ENCODE measurements at places on chromosomes 12 and 14.

- DNase-seq: no peak
Observed at GRCh38 chr12:89873745-89874144, 165.1 kb upstream of the ATP2B1 start.

DNA sequence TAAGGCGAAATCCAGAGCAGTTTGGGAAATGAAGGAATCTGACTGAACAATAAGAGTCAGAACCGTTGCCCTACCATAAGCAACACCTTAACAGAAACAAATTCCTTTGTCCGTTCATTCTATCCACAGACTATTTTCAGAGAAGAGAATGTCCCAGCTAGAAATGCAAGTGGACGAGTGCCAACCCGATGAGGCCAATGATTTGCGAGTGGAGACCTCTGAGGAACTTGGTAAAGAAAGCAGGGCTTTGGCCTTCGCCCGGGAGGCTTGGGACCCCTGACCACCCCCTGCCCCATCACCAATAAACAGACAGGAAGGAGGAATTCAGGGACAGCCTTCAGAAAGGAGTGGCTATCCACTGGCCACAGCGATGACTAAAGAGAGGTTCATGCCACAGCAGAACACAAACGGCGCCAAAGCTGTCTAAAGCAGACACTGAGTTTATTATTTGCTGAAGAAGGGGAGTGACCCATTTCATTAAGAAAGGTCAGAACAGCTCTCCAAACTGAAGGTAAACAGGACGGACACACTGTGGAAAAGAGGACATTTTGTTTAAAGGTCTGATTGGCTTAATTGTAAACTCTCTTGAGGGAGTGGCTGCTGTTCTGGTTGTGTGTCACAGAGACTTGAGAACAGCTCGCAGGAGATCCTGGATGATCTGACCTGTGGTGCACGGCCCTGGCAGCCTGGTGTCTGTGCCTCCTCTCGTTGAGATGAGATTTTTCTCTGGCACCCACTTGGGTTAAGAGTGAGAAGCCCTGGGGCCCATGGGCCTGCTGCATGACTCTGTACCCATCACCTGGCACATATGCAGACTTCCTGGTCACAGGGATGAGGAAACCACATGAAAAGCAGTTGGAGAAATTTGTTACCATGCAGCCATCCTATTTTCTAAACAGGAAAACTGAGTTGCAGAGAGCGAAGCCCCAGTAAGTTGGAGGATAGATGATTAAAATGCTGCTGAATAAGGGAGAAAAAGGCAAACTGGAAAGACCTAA lies 142.0 kb upstream of the PZP start:
- no peak for DNase-seq

- no peak for DNase-seq
Observed at GRCh38 chr12:112340230-112340629, 42.0 kb downstream of the HECTD4 start.

GRCh38 chr12:24011927-24012507 lies 62.5 kb upstream of the SOX5 start:
- no peak for DNase-seq

DNA sequence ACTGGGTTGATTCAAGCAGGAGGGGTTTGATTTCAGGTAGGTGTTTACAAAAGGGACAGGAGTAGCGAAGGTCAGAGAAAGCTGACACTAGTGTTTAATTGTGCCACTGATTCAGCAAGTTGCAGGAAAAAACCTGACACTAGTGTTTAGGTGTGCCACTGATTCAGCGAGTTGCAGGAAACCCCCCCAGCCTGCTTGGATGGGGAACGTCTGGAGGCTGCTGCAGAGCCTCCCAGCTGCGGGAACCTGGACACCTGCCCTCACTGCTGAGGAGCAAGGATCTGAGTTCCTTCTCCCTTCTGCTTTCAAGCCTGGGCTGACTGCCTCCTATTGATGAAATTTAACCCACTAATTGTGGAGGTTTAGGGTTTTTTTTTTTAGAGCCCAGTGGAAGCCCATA lies 84.2 kb downstream of the AVPR1A start:
- no peak for DNase-seq

DNA sequence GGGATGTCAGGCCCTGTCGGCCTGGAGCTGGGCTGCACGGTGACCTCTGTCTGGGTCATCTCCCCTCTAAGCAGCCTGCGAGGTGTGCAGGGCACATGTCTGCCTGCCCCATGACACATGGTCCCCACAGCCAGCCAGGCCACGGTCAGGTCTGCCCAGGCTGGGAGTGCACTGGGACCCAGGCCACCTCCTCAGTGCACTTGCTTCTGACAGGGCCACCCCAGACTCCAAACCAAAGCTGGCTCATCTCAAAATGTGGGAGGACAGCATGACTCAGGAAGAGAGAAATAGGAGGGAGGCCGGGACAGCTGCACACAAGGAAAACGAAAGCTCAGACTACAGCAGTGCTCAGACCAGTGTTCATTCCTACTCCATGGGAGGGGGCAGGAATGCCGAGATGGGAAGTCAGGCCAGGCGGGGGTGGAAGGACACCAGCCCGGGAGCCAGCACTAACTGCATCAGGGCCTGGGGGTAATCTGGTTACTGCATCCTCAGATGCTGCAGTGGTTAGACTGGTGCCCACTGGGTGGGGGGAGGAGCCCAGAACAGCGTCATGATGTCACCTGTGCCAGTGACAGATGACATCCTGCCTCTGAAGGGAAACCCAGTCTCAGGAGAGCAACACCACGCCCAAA lies 4.0 kb downstream of the P2RX2 start:
- DNase-seq: no peak

DNA sequence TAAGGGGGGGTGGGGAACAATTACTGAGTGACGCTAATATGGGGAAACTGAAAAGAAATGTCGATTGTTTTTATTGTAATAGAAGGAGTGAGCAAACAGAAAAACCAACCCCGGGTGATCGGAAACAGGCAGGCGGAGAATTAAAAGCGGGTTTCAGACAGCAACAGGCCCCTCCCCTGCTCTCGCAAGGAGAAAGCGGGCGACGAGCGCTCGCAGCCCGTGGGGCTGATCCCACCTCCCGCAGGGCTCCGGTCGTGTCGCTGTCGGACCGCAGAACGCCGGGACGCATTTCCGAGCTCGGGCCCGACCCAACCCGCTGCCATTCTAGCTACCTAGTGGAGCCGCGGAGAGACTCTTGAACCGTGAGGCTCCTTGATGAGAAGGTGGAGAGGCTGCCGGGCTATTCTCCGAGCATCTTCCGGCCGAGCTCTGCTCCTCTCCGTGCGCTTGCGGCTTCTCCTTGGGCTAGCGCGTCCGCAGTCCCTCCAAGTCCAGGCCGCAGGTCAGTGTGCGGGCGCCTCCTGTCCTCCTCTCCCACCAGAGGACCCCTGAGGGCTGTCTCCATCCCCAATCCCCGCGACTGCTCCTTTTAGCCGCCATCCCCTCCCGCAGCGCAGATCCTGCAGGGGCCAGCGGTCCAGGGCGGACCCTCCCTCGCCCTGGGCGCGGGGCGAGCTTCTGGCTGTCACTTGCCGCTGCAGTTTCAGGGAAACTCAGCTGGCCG lies 4.1 kb upstream of the PAX9 start:
- DNase-seq: no peak

- DNase-seq: no peak
Observed at GRCh38 chr14:72576258-72576657, 317.6 kb downstream of the DPF3 start.

DNA sequence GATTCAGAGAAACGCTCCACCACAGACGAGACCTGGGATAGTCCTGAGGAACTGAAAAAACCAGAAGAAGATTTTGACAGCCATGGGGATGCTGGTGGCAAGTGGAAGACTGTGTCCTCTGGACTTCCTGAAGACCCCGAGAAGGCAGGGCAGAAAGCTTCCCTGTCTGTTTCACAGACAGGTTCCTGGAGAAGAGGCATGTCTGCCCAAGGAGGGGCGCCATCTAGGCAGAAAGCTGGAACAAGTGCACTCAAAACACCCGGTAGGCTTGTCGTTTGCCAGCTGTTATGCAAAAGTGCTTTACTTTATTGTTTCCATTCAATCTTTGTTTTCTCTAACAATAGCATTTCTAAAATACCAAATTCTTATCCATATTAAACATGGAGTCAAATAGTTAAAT lies 287.3 kb downstream of the NAV3 start:
- no peak for DNase-seq

GRCh38 chr14:32710731-32711680 lies 227.7 kb upstream of the NPAS3 start:
- no peak for DNase-seq

DNA sequence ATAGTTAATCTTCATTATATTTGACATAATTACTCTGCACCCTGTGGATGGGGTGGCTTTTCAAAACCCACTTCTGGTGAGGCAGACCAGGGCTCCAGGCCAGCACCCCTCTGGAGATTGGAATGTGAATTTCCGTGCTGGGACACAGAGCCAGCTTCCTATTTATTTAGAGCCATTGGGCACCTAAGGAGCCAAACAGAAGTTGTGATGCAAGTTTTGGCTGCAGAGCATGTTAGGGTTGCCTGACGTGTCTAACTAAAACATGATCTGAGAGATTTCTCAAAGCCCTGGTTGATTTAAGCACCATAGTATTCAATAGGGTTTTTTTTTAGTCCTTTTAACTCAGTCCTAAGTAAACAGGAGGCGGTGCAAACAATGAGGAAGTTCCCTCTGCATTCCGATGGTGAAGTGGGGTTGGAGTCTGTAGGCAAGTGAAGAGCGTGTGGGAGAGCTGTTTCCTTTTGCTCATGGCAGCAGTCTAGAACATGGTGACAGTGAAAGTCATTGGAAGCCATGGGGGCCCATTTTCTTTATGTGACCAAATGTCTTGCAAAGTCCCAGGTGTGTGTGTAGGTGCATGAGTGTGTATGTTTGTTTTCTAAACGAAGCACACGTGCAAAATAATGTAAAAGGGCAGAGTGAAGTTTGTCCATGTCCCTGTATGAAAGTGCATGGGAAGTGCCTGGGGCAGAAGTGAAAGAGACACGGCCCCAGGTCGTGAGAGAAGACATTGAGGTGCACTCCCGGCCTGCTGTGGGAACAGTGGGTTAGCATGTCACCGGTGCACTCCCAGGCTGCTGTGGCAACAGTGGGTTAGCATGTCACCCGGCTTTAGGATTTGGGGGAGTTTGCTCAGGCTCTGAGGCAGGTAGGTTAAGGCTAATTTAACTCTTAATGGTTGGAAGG lies 117.7 kb downstream of the PRKCH start:
- DNase-seq: peak; percentile 42

DNA sequence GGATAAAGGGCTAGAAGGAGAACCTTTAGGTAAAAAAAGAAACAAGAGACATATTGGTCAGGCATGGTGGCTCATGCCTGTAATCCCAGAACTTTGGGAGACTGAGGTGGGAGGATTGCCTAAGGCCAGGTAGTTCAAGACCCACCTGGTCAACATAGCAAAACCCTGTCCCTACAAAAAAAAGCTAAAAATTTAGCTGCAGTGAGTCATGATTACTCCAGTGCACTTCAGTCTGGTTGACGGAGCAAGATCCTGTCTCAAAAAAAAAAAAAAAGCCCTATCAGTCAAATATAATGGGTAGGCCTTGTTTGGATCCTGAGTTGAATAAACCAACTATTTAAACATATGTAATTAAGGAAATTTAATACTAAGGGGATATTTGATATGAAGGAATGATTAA lies 54.2 kb downstream of the PPP1R36 start:
- no peak for DNase-seq

DNA sequence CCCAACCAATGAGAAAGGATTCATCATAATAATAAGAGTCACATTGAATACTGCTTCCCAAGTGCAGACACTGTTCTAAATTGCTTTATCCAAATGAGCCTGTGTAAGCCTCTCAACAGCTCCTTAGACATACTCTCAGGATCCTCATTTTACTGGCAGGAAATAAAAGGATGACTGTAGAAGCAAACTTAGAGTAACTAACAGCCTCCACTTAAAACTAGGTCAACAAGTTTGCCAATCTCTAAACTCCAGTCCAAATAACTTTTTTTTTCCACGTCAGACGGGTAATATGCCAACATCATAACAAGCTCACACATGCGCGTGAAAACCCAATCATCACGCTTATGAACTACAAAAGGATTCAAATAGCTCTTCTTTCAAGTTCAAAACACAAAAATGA lies 15.3 kb upstream of the DPF3 start:
- DNase-seq: no peak

DNA sequence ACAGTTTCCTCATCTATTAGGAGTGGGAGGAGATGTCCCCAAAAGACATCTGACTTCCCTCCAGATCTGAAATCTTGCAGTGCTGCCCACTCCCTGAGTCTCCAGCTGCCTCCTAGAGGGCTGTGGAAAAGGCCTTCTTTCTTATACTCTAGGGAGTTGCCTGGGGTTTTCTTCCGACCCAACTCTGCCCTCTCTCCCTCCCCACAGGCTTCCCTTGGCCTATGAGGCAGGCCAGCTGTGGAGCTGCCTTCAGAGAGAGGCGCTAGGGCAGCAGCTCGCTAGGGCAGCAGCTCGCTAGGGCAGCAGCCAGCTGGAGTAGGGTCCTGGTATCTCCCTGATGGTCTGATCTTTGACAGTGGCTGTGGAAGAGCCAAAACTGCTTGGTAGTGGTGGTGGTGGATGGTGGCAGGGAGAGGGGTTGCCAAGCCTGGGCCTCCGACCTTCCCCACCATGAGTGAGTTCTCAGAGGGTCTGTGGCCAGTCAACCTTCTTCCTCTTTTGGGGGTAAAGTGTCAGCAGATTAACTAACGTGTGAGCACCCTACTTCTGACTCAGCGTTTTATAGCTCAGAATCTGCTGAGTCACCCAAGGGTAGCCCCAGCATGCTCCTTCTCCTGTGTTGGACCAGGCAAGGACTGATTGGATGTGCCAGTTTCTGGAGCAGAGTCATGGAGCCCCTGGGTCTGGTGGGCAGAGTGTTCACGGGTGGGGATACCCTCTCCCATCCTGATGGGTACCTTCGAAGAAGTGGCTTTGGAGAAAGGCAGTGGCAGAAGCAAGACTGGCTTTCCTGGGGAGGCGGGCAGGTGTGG lies 2.3 kb downstream of the SLC48A1 start:
- no peak for DNase-seq

DNA sequence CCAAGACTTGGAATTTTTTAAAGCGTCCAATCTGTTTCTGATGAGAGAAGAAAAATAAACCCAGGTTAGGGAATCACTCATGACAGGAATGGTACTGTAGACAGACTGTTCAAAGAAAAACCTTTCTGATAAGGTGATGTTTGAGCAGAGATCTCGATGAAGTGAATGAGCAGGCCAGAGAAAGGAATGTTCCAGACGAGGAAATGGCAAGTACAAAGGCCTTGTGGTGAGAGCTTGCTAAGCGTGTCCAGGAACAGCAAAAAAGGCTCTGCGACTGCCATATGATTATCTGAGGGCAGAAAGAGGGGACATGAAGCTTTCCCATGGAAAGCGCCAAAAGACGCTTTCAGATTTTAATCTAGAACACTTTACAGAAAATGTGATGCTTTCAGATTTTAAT lies 458.4 kb upstream of the SOX5 start:
- no peak for DNase-seq

DNA sequence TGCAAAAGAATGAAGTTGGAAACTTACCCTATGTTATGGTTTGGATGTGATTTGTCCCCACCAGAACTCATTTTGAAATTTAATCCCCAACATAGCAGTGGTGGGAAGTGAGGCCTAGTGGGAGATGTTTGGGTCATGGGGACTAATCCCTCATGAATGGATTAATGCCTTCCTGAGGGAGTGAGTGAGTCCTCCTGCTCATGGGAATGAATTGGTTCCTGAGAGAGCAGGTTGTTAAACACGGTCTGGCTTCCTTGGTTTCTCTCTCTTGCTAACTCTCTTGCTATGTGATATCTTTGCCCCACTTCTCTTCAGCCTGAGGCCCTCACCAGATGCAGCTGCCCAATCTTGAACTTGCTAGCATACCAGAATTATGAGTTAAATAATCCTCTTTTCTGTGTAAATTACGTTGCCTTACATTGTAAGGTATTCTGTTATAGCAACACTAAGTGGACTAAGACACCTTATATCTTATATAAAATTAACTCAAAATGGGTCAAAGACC lies 22.2 kb upstream of the CCDC91 start:
- DNase-seq: no peak

Measured in CD4-positive, alpha-beta T cell treated with Interleukin-1 beta for 1 hour (primary cell).